SK-N-DZ (cell line): ENCODE measurements at places on chromosomes 1 and 21.

- no peak for DNase-seq
These were observed 136.7 kb downstream of the MATN1 start for GRCh38 chr1:30586671-30587070.

- DNase-seq, result peak; percentile 6
These were observed 551 bp downstream of the ZRANB2 start for GRCh38 chr1:71080230-71080738.

GRCh38 chr1:107941123-107941522 lies 23.9 kb downstream of the VAV3 start:
- no peak for DNase-seq

- no peak for DNase-seq
These were observed 9.2 kb downstream of the PTBP2 start for GRCh38 chr1:96730574-96731298.

- no peak for DNase-seq
These were observed 89.5 kb downstream of the KCNJ15 start for GRCh38 chr21:38346286-38346685.

GRCh38 chr1:8640950-8641349 lies 176.5 kb downstream of the RERE start:
- no peak for DNase-seq
